ENCODE measurements at places on chromosomes 2 and 18.

GRCh38 chr2:178413472-178414265 lies 37.3 kb downstream of the PRKRA start:
- peak; percentile 73 for DNase-seq

DNA sequence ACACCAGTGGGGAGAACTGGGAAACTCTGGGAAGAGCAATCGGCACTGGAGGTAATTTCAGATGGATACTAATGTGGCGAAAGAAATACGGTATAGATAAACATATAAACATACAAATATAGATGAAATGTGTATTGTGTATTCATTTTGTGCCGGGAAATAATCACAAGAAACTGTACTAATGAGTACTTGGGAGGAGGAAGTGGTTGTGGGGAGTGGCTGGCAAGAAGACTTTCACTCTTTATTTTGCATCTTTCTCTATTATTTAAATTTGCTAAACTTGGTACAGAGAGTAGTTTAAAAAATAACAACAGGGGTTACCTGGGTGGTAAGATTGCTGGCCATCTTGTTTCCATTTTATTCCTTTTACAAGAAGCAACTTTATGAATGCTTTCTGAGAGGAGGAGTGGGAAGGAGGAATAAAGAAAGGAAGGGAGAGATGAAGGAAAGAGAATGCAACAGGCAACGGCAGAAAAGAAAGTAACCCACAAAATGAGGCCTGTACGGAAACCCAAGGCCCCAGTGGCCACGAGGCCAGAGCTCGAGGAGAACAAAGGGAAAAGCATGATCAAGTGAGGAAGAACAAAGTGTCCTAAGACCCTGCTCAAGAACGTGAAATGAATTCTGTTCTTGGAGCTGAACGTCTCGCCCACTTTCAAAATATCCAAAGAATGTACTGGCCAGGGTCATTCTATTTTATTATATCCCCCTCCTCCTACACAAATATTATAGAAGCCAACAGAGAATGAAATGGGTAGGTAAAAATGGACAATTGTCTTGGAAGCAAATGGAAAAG lies 45.2 kb downstream of the FAM178B start:
- no peak for DNase-seq

GRCh38 chr18:48017635-48018034 lies 87.2 kb upstream of the SMAD2 start:
- no peak for DNase-seq

DNA sequence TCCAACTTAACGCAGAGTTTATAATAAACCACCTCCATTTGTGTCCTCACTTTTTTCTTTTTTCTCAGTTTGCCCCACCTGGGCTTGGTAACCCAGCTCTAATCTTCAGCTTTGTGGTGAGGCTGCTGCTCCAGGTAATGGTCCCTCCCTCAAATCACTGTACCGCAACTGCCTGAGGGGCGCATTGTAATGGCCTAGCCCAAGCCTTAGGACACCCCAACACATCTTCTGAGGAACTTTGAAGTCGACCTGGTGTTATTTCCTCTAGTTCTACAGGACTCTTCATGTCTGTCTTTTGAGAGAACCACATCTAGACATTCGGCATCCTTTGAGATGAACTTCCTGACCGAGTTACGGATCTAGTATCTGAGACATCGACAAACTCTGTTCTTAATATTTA lies 99.7 kb downstream of the PLEKHM3 start:
- DNase-seq: no peak

- DNase-seq: no peak
These were observed 70.8 kb downstream of the EPHA4 start for GRCh38 chr2:221501210-221501882.

DNA sequence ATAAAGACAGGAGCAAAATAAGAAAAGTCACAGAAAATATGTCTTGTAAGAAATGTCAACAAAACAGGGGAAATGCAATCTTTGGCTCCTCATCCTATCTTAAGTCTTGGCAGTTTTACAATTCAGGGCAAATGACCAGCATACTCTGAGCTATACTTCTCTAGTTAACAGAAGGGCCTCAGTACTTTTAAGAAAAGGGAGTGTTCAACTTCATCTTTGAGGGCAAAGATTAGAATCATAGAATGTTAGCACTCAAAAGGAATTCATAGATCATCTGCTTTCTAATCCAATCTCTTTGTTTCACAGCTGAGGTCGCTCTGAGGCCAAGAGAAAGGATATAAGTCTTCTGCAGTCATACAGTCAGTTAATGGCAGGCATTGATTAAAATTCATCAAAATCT lies 174.0 kb upstream of the NT5C1B start:
- no peak for DNase-seq

- no peak for DNase-seq
These were observed 301.9 kb downstream of the PTH2R start for GRCh38 chr2:208708486-208708885.

GRCh38 chr18:61706276-61706915 lies 186.4 kb downstream of the RNF152 start:
- DNase-seq: no peak

GRCh38 chr18:13800505-13801259 lies 23.3 kb upstream of the MC5R start:
- peak; percentile 31 for DNase-seq

DNA sequence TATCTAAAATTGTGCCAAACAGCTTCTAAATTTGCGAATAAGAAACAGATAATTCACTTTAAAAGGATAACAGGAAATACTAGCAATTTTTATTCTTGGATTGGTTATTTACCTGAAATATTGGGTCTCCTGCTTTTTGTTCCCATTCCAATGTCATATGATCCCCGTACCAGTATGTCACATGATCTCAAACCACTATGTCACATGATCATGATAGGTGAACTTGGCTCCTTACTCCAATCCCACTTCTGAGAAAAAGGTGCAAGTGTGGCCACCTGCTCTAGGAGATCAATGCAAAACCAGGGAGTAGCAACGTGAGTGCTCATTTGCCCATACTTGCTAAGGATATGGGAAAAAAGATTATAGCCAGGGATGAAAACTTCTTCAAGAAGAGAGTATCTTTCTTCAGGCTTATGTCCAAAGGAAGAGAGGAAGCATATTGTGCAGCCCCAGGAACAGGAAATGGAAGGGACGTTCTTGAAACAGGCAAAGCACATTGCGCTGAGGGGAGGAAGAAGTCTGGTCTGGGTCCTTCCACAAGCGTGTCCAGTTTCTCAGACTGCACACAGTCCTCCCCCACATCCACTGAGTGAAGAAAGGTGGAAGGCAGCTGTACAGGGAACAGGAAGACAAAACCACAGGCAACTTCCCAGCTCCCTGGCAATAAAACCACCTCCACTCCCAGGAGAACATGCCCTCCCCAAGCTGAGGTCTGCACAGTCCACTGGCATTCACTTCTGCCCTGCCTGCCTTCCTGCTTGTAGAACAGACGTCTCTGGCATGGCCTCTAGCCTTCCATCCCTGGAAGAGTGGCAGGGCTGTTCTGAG lies at the start of gene LYG2:
TSS of gene LYG2 (minus strand) at position 176 of the 828 bp plus-strand sequence. CDS start 1,406 bp downstream, outside the sequence.
- no peak for DNase-seq

- no peak for DNase-seq
These were observed 245.0 kb downstream of the ACKR3 start for GRCh38 chr2:236814593-236814992.

DNA sequence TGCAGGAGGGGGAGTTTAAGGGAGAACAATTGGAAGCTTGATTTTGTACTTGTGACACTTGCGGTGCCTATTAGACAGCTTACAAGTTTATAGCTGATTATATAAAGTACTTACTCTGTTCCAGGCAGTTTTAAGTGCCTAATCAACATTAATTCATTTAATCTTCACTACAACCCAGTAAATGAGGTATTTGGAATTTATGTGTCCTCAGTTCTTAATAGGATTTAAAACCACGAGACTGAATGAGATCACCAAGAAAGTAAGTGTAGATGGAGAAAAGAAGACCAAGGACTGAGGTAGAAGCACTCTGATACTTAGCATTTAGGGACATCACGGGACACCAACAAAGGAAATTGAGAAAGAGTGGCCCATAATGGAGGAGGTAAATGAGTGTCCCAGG lies 49.8 kb downstream of the ZC3H15 start:
- DNase-seq: no peak

DNA sequence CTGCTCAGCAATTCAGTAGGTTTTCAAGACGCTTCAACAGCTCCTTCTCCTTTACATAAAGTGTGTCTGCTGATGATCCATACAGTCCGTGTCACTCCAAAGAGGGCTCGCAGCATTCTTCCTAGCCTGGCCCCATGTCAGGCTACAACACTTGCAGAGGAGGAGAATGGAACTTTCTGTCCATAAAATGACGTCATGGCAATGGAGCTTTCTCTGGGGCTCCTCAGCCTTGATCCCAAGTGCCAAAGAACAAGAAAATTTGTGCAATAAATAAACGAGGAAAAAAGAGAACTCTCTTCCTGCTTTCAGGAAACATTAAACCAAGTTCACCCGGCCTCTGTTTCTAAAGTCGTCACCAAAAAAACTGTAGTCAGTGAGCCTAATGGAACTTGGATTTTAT lies 199.5 kb upstream of the MEIS1 start:
- DNase-seq: no peak

DNA sequence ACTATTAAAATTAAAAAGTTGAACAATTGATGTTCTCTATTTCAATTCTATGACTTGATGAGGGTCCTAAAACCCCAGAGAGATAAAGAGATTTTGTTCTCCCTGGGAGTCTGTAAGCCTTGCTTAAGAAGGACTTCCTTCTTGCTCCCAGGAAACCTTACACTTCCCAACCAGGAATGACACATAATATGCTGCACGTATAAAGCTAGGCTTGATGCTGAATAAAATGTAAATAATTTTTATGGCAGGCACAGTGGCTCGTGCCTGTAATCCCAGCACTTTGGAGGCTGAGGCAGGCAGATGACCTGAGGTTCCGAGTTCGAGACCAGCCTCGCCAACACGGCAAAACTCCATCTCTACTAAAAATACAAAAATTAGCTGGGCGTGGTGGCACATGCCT lies 27.8 kb downstream of the SPIRE1 start:
- DNase-seq: no peak

GRCh38 chr18:8735274-8735673 lies 29.9 kb downstream of the MTCL1 start:
- no peak for DNase-seq

DNA sequence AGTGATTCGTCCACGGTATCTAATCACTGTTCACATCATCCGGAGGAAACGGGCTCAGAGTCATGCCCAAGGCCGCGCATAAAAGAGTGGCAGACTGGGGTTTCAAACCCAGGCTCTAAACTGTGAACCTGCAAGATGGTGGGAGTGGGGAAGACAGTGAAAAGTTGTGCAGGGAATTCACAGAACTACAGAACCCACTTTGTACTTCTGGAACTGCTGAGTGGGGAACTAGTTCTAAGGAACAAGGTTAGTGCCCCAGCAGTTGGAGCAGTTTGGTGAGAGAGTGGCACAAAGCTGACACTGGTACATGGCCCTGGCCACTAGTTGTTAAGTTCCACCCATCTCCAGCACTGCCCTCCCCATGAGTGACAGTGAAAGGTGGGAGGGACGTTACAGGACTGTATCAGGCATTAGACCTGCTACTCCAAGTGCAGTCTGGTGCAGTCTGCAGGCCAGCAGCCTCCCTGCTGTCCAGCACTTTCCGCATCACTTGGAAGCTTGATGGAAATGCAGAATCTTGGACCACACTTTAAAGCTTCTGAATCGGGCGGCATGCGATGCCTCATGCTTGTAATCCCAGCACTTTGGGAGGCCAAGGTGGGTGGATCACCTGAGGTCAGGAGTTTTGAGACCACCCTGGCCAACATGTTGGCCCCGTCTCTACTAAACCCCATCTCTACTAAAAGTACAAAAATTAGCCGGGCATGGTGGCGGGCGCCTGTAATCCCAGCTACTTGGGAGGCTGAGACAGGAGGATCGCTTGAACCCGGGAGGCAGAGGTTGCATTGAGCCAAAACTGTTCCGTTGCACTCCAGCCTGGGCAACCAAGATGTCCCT lies 47.3 kb downstream of the C2orf42 start:
- peak; percentile 69 for DNase-seq

DNA sequence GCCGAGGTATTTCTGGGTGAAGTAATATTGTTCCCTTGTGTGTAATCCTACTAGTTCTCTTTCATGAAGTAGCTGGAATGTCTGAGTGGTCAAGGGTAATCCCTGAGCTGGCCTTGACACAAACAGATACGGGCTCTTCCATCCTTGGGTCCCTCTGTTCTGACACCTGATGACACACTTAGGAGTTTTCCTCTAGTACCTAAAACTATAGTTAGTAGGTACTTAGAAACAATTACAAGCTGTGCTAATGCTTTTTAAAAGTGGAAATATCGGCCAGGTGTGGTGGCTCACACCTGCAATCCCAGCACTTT lies 59.2 kb upstream of the IL1R1 start:
- no peak for DNase-seq

DNA sequence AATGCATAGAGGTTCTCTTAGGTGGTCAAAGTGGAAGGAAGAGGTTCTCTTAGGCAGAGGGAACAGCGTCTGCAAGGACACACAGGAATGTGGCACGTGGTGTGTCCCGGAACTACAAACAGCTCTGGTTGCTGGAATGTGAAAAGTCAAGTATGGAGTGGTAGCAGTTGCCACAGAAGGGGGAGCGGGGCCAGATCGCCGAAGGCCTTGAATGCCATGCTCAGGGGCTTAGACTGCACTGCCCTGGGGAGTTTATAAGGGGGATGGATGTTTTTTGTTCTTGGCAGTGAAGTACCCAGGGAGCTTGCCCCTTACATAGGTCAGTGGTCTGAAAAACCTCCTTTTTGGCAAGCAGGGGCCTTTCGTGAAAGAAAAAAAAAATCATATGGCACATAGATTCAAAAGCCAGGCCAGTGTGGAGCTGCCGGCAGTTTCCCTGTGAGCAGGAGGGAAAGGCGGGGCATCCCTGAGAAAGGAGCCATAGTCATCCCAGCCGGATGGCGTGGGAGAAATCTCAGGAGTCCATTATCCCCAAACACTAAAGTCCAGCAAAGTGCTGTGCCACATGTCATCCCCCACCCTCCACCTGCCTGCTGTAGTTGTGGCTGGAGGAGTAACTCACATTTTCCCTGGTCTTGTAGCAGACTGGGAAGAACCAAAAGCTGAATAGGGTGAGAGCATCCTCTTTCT lies 45.4 kb downstream of the GORASP2 start:
- no peak for DNase-seq

DNA sequence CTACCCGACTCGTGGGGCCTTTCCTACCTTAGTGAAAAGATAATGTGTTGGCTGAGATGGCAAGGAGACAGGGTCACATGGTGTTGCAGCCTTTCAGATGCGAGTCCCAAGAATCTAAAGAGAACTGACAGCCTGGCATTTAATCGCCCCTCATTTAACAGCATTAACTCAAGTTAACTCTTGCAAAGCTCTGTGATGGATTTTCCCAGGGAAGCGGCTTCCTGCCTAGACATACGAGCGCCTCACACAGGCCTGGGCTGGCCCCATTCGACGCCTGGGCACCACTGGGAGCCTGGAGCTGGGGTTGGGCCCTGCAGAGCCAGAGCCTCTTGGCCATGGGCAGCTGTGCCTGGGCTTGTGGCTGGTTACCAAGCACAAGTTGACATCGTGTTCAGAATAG lies 140.8 kb downstream of the SEPTIN10 start:
- no peak for DNase-seq

DNA sequence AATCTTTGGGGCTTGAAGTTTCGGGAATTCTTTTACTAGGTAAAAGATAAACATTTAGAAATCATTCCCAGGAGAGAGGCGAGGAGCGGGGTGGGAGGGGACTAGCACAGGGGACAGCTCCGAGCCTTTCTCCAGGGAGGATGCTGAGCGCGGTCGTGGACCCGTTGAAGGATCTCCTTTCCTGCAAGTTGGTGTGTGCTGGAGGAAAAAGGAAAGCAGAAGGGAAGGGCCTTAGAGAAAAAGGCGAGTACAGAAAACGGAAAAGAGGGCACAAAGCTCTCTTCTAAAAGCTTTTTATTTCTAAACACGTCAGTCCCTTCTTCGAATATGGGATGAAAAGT lies 640 bp downstream of the SLC39A6 start:
- DNase-seq: peak; percentile 5
